ENCODE measurements at places on chromosomes 1 and 21.

DNA sequence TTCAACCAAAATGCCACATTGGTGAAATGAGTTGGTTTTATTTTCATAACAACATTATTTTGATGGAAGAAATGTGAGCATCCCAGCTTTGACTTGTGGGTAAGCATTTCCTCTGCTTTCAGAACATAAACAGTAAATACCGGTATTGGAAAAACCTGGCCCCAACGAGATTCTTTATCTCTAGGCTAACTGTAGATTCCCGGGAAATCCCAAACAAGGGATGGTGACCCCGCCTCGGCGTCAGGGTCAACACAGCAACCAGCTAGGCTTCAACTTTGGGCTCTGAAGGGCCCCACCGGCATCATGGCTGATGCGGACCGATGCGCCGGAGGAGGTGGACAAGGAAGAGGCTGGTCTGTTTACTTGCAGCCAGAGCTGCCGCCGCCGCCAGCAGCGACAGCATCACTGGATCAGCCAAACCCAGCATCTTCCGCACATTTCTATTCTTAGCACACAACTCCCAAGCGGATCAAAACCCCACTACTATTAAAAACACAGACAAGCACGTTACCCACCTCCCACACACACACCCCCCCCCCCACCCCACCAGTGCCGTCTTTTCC is 1.1 kb downstream of the AKT3 start:
- peak; percentile 62 for DNase-seq

DNA sequence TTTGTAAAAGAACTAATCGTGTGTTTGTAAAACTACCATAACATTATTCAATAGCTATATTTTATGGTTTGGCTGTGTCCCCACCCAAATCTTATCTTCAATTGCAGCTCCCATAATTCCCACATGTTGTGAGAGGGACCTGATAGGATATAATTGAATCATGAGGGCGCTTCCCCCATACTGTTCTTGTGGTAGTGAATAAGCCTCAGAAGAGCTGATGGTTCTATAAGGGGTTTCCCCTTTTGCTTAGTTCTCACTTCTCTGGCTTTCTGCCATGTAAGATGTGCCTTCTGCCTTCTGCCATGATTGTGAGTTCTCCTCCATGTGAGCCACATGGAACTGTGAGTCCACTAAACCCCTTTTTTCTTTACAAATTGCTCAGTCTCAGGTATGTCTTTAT is 1372.3 kb downstream of the AMY1C start:
- DNase-seq, result no peak

GRCh38 chr21:35048183-35048601 is 910 bp downstream of the RUNX1 start:
- no peak for DNase-seq

GRCh38 chr21:43716376-43717165 is 2.4 kb upstream of the PDXK start:
- DNase-seq, result peak; percentile 50

- DNase-seq, result peak; percentile 90
Observed at GRCh38 chr1:172321451-172321850, 99.0 kb upstream of the C1orf105 start.

GRCh38 chr1:221429264-221429663 is 312.6 kb downstream of the DUSP10 start:
- no peak for DNase-seq

DNA sequence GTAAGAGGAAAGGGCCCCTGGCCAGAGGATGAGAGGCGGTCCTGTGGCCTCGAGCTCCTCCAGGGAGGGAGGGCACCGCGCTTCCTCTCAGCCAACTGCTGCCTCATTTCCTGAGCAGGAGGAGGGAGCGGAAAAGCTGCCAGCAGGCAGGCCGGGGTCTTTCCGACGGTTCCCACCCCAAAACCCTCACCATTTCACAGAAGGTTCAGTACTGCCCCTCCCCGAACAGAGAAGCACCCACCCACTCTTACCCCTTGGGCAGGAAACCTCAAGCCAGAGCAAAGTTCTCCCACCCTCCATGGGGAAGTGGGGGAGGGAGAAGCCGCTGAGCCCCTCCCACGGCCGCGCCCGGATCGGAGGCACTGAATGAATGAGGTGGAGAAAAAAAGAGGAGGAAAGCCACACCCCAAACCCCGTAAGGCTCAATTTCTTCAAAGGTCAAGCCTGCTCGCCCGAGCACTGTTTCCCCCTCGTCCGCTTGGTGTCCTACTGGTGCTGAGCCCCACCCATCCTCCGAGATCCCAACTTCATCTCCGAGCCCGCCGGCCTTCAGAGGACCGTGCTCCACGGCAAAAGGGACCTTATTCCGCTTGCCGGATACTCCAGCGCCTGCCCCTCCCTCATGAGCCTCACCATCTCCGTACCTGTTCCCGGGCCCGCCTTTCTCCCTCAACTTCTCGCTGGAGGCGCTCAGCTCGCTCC is 9.4 kb downstream of the TPM3 start:
- DNase-seq, result peak; percentile 65

DNA sequence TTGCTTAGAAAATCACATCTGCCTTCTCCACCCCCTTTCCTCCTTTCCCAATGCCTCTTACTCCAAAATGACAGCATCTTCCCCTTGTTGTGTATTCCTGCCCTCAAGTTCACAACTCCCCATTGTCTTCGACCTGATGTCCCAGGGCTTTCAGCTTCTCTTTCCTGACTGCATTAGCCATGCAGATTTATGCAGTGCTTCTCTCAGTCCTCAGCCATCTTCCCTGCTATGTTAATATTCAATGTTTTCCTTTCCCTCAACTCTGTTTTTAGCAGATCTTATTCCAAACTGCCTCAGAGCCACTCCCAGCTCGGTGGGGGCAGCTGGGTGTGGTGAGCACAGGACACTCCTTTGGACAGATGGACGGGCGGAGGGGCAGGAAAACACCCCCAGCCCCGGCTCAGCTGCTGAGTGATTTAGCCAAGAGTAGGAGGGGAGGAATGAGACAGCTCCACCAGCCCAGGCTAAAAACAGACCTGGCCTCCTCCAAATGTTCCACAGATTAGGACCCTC is 71.0 kb downstream of the CD2 start:
- DNase-seq, result no peak

- DNase-seq, result peak; percentile 70
Observed at GRCh38 chr1:112904071-112904830, 51.7 kb downstream of the SLC16A1 start.

- DNase-seq, result no peak
Observed at GRCh38 chr1:182766881-182767645, 22.5 kb upstream of the NPL start.

- no peak for DNase-seq
Observed at GRCh38 chr1:236837897-236838296, 42.8 kb downstream of the MTR start.

DNA sequence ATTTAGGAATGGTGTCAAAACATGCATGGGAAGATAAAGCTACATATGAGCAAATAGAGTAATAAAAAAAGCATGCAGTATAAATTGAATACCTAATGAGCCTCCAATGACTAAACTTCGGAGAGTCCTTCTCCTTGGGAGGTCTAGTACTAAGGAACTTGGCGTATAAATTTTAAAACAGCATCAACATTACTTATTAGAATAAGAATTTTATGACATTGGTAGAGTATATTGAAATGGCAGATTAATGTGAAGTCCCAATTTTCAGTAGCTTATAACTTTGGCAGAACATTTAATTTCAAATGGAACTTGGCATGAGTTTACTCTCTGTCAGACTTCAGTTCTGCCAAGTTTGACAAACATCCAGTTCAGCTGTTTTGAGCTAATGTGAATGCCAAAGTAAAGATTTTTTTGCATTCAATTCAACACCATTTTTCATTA is 104.7 kb upstream of the RGS18 start:
- DNase-seq, result peak; percentile 58

DNA sequence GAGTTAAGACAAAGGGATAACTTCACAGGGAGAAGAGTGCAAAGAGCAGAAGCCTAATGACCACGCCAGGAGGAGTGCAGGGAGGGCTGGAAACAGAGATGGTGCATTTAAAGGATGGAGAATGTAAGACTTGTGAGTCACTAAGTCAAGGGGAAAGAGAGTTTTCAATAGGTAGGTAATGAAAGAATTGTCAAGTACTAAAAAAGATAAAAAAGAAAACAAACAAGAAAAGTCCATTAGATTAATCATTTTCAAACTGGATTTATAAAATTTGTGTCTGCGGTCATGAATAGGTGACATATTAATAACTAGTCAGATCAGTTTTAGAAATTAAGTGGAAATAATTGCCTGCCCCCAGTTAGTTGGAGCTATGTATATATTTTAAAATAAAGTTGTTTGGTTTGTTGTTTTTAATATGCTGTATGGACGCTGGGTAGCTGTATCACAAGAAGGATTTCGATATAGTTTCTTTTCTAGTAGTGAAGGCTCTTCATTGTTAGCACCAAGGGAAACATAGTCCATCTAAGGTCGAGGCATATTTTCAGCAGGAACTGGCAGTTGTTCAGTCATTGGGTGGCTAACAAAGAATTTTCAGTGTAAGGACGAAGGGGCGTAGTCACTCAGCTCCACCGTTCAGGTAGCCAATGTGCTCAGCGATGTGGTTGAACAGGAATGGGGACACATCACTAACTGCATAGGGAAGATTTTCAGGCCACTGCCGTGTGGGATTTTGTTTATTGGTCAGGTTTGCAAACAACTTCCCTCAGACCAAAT is 203.0 kb downstream of the TGFB2 start:
- DNase-seq, result no peak

GRCh38 chr1:64245495-64245894 is 42.1 kb downstream of the UBE2U start:
- DNase-seq, result no peak

DNA sequence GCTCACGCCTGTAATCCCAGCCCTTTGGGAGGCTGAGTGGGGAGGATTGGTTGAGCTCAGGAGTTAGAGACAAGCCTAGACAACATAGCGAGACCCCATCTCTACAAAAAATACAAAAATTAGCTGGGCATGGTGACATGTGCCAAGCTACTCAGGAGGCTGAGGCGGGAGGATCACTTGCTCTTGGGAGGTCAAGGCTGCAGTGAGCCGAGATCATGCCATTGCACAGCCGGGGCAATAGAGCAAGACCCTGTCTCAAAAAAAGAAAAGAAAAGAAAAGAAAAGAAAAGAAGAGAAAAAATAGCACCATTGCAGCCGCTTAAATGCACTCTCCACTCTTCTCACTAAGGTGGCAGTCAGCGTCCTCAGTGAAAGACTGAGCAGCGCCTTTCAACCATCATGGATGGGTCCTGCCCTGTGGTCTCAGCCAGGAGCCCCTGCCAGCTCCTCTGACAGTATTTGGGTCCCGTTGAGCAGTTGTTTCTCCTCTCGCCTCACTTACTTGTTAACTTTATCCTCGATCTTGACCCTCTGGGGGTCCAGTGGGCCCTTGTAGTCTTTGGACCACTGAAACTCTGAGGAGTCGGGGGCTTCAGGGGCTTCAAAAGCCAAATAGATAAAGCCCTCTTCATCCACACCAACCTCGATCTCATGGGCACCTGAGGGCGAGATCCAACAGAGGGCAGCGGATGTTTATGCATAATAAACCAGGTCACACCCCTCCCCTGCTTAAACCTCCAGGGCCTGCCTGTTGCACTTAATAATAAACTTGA is 36.9 kb downstream of the MYOM3 start:
- no peak for DNase-seq

GRCh38 chr1:26156285-26157038 is 2.4 kb upstream of the FAM110D start:
- DNase-seq, result peak; percentile 38

- DNase-seq, result no peak
Observed at GRCh38 chr21:33259428-33259827, 6.7 kb upstream of the IL10RB start.

DNA sequence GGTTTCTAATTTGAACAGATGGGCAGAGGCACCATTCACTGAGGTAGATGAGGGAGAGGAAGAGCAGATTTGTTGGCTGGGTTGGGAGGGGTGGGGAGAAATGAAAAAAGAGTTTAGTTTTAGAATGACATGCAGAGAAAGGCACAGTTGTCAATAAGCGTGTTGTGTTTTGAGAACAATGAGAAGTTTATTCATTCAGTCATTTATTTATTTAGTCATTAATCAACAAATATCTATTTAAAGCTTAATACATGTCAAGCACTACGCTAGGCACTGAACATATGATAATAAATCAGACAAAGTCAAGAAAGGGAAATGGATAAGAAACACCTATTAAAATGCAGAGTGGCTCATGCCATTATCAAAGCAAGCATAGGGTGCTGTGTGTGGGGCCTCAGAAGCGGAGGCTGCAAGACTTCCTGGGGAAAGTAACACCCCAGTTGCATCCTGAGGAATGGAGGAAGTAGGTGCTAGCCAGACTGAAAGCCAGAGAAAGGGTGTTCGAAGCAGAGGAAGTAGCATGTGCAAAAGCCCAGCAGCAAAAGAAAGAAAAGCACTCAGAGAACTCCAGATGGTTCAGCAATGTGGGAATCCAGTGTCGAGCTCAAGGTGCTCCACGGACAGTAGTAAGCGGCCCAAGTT is 114.1 kb downstream of the RNF220 start:
- no peak for DNase-seq

- DNase-seq, result no peak
Observed at GRCh38 chr21:36534656-36535055, 54.7 kb upstream of the CLDN14 start.

- no peak for DNase-seq
Observed at GRCh38 chr1:235134171-235134570, 5.5 kb upstream of the TOMM20 start.

GRCh38 chr1:185008838-185009237 is 34.5 kb upstream of the NIBAN1 start:
- no peak for DNase-seq

DNA sequence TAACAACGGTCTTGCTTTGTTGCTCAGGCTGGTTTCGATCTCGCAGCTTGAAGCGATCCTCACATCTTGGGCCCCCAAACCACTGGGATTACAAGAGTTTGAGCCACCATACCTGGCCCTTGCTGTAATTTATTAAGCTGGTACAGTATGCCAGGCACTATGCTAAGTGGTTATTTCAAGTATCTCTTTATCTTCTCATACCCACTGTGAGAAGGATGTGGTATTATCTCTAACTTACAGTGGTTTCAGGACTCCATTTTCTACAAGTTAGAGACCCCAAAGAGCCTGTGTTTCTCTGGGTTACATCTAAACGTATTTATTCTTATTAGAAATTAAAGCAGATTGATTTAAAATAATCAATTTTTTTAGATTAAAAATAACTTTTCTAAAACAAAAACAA is 8.1 kb upstream of the ST3GAL3 start:
- no peak for DNase-seq

Data from fibroblast of skin of abdomen (primary cell).